Substantia nigra (tissue), 51 donors: ENCODE measurements at places on chromosomes 4 and X.

- DNase-seq = no peak
Measured at GRCh38 chrX:72048510-72049455, 82.9 kb downstream of the RTL5 start.

GRCh38 chr4:18039113-18039512 is 17.6 kb upstream of the LCORL start:
- no peak for DNase-seq

DNA sequence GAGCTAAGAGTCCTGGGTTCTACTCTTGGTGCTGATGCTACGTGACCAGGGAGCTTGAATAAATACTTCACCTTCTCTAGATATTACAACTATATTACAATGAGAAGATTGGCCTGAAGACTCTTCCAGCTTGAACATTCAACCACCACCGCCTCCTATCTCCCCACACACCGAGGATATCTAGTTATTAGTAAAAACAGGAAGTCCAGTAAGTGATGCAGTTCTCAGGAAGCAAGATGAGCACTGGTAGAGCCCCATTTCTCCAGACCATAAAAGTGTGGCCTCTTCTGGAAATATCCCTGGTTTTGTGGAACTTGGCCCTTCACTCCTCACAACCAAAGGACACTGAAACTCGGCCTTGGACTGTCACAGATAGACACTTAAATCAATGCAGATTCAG is 18.5 kb downstream of the PJA1 start:
- no peak for DNase-seq

GRCh38 chr4:21879187-21879586 is 69.4 kb downstream of the KCNIP4 start:
- no peak for DNase-seq

- no peak for DNase-seq
Measured at GRCh38 chr4:26020083-26020668, 106.2 kb downstream of the SMIM20 start.

DNA sequence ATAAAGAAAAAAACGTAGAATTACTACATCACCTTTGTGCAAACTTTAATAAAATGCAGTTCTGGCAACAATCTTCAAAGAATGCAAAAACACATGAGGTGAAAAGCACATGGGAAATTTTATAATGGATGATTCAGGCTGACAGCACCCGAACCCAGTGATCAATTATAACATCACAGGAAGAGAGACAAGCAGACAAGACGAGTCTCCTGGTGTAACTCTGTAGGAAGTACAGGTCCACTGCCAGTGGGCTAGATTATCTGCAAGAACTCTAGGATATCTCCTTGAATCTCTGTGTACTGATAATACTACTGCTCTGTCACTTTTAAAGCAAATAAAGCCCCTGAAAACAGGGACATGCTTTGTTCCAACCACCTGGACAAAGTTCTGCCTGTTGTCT is 58.9 kb upstream of the NXF3 start:
- no peak for DNase-seq

DNA sequence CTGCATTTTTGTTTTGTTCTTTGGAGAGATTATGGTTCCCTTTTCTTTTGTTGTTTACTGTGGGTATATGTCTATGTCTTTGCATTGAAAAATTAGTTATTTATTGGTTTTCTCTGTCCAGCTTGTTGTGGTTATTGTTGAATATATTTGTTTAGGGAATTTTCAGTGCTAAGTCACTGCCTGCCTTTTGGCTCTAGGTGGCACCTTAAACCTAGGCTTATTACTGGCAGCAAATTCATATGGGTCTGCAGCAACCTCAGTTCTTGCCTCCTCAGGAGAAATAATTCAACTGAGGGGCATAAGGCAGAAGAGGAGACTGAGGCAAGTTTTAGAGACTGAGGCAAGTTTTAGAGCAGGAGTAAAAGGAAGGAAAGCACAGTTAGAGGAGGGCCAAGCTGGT is 1157.3 kb upstream of the AGA start:
- DNase-seq = no peak
